ENCODE measurements at places on chromosomes 13 and 19.

DNA sequence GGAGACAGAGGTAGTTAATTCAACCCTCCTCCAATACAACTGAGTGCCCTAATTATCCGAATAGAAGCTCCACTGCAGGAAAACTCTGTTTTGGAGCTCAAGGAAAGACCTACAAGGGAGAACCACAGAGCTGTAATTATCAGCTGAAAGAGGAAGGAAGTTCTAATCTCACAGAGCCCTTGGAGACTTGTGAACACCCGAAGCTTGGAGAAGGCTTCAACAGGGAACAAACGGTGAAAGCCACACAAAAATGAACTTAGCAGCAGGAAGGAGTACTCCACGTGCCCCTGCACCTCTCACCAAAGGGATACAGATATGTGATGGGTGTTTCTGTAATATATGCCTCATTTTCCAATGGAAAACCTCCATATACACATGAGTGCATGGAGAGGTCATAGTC lies 61.1 kb downstream of the IRS2 start:
- no peak for DNase-seq

DNA sequence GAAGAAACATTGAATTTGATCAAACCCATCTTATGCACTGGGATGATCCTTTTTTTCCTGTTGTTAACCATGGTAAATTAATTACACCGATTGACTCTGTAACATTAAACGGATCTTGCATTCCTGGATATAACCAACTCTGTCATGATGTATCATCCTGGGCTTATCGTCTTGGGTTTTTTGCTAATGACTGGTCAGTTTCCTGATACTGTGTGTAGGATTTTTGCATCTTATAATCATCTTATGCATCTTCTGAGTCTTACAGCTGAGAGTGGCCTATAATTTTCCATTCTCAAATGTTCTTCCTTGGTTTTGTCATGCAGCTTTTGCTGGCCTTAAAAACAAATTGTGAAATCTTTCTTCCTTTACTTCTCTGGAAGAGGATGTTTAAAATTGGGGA lies 12.8 kb downstream of the DCUN1D2 start:
- DNase-seq, result no peak

DNA sequence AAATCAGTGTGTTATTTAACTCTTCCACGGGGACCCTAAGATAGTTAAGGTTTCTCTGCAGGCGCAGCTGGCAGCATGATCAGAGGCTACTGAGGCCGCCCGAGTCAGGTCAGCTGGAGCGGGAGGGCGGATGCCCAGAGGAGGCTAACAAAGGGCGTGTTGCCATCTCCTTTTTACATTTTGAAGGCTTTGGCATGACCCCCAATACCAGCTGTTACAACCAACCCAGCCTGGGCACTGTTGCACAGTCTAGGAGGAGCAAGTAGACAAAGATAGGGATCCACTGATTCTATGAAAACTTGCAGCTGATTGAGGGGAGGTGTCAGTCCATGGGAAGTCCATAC lies 15.7 kb downstream of the COL4A2 start:
- DNase-seq, result no peak

GRCh38 chr13:48437371-48437770 lies 24.5 kb upstream of the LPAR6 start:
- DNase-seq, result no peak

- peak; percentile 83 for DNase-seq
Observed at GRCh38 chr13:39527961-39528660, 74.9 kb downstream of the LHFPL6 start.

GRCh38 chr13:112713517-112714253 lies 23.8 kb downstream of the ATP11A start:
- DNase-seq, result no peak

GRCh38 chr13:75482070-75482819 lies at the start of gene TBC1D4:
TBC1D4 (minus strand) TSS chr13:75482169; CDS start chr13:75481767, 402 bp downstream.
- peak; percentile 92 for DNase-seq

DNA sequence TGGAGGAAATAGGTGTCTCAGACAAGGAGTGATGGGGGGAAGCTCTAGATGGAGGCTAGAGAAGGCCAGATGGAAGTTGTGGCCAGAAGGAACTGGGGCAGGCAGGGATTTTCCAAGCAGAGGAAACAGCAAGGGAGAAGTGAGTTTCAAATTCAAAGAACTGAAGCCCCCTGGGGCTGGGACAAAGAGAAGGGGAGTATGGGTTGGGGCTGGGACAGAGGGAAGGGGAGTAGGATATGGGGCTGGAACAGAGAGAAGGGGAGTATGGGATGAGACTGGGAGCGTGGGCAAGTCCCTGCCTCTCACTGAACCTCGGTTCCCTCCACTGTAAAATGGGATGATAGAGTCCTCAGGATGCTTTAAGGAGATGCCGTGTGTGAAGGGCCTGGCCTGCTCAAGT lies 1.9 kb upstream of the GTF2F1 start:
- DNase-seq, result no peak

DNA sequence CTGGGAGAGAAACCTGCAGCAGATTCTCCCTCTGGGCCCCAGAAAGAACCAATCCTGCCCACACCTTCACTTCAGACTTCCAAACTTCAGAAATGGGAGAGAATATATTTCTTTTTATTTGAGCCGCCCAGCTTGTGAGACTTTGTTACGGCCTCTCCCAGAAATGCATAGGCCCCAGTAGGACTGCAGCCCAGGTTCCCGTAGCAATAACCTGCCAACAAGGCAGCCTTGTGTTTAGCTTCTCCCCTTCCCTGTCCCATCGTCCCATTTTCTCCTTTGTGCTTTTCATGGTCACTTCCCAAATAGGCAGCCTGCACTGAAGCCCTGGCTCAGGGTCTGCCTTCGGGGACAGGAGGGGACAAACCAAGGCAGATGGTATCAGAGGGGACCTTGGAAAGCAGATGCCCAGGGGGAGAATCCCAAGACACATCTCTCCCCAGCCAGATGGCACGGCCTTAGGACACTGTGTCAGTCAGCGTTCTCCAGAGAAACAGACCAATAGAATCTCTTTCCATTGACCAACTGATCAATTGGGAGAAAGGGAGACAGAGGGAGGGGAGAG lies 3.7 kb upstream of the ARHGEF7 start:
- no peak for DNase-seq

GRCh38 chr13:113096745-113097305 lies 8.8 kb upstream of the F7 start:
- no peak for DNase-seq

DNA sequence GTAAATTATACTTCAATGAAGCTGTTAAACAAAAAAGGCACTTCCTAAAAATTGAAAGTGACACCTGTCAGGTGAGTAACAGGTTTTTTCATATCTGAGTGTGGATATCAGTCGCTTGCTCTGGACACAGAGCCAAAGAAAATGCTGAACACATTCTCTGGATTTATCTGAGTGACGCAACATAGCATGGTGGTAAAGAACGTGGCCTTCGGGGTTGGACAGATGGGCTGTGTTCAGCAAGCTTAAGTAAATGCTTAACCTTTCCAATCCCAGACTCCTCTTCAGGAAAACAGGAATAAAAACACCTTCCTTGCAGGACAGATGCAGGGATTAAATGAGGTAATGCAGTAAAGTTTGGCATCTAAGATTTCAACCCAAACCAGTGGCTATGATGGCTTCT lies 132.0 kb downstream of the FOXO1 start:
- no peak for DNase-seq

GRCh38 chr19:54188215-54188871 lies 1.0 kb downstream of the MBOAT7 start:
- peak; percentile 50 for DNase-seq

DNA sequence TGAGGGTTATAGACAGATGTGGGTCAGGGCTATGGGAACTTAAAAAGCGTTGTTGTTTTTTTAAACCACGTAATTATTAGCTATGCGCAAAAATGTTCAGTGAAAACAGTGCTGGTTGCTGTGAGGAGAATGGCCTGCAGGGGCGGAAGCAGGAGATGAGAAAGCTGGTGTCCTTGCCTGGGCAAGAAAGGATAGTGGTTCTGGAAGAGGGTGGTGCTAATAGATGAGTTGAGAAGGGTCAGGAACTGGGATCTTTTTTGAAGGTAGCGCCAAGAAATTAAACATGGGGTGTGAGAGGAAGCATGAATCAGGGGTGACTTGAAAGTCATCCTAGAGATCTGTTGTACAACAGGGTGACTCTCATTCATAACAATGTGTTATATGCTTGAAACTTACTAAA lies 4.8 kb upstream of the SMG9 start:
- DNase-seq, result peak; percentile 76

GRCh38 chr19:28008695-28009094 lies 1204.3 kb downstream of the UQCRFS1 start:
- no peak for DNase-seq

DNA sequence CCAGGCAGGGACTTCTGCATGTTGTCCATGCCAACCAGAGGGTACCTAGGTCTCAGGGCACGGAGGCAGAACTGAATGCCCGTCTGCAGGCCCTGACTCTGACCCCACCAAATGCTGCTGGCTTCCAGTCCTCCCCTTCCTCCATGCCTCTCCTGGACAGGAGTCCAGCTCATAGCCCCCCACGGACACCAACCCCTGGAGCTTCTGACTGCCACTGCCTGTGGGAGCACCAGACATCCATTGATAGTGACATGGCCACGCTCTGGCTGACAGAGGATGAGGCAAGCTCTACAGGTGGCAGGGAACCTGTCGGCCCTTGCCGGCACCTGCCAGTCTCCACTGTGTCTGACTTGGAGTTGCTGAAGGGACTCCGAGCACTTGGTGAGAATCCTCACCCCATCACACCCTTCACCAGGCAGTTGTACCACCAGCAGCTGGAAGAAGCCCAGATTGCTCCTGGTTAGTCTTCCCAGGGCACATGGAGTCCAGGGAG lies 1.8 kb downstream of the ANKLE1 start:
- DNase-seq, result no peak

DNA sequence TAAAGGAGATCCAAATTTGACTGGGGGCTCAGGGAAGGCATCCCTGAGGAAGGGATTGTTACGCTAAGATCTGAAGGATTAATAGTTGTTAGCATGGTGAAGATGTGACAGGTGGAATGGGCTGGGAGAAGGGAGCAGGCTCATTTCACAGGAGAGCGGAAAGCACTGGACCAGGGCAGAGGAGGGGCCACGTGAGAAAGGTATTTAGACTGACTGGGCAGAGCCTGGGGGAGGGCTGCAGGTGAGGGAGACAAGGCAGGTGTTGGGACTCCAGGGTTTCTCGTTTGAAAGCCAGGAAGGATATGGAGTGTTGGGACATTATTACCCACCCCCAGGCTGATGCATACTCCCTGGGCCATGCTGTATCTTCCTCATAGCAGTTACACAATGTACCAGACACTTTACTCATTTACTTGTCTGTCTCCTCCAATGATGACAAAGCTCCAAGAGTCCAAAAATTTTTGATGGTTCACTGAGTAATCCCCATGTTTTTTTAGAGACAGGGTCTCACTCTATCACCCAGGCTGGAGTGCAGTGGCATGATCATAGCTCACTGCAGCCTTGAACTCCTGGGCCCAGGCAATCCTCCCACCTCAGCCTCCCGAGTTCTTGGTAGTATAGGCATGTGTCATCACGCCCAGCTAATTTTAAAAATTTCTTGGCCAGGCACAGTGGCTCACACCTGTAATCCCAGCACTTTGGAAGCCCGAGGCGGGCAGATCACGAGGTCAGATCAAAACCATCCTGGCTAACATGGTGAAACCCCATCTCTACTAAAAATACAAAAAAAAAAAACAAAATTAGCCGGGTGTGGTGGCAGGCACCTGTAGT lies 2.3 kb downstream of the TRAPPC6A start:
- DNase-seq, result no peak

DNA sequence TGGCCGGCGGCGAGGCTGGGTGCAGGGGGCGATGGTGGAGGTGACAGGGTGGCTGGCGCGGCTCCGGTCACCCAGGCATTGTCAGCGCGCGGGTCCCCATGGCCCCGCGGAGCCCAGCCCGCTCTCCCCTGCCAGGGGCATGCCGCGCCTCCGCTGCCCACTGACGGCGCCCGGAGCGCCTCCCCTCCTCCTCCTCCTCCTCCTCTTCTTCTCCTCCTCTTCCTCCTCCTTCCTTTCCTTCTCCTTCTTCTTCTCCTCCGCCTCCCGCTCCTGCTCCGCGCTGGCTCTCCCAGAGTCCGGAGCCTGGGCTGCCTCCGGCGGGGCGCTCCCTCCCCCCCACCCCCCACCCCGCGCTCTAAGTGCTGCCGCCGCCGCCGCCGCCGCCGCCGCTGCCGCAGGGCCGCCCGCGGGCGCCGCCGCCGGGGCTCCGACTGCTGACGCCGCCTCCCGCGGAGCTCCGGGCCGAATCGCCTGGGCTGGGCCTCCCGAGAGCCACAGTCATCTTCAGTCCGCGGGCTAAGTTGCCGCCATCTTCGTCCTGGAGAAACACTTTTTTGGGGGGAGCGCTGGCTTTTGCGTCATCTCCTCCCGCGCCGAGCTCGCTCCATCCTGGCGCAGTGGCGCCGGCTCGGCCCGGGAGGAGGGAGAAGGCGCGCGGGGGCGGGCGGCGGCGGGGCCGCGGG lies 348.3 kb downstream of the LIG4 start:
- peak; percentile 59 for DNase-seq

GRCh38 chr13:47374741-47375140 lies 477.9 kb upstream of the HTR2A start:
- DNase-seq, result no peak

GRCh38 chr13:40536443-40537113 lies 129.9 kb downstream of the FOXO1 start:
- DNase-seq, result no peak

DNA sequence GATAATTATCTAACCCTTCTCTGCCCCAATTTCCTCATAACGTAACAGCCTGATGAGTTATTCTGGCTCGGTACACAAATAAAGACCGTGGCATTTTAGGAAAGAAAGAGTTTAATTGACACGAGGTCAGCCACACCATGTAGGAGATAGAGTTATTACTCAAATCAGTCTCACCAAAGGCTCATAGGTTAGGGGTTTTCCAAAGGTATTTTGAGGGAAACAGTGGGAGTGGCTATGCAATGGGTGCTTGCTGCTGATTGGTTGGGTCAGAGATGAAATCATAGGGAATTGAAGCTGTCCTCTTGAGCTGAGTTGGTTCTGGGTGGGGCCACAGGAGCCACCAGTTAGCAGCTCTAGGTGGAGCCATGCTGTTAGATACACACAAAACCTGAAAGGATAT lies 137.5 kb downstream of the FREM2 start:
- no peak for DNase-seq

DNA sequence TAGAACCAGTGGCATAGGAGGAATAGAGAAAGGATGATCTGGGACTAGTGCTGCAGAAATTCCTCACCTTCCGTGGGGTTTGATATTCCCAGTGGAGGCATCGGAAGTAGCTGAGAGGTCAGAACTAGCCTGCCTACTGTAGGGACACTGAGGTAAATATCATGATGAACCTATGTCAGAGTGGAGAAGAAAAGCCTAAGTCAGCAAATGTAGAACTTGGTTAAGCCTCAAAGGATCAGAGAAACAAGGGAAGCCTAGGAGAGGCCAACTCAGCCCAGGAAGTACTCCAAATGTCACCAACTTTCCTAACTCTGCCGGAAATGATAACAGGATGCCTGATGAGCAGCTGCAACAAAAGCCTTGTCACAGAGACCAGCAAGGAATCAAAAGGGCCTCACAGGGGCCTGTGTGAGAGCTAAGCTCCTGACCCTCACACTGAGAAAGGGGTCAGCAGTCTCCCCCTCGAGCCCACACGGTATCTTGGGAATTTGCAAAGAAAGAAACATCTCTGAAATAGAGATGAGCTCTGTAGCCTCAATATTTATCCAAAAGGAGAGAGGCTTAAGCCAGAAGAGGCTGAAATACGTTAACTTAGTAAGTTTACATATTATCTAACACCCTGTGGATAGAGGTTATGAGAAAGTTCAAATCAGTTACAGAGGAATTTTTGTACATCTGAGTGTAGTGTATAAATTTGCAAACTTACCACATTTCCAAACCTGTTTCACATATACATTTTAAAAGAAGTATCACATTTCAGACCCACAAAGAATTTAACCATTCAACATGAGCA lies 1064.3 kb downstream of the DIAPH3 start:
- DNase-seq, result no peak
